ENCODE measurements at places on chromosomes 1 and 21. TPM values are rescaled to one million over a fixed set of nuclear protein-coding genes. Genes with fewer than 3 reads are reported as not detected.

The MROH9 gene
- not detected for polyA plus RNA-seq

The TACSTD2 gene
- polyA plus RNA-seq: 0.07 TPM

The KPNA6 gene
- polyA plus RNA-seq: 54.4 TPM

The CBS gene
- 41.1 TPM for polyA plus RNA-seq

The RNF11 gene
- 163 TPM for polyA plus RNA-seq

The IFI44L gene
- polyA plus RNA-seq: 1.1 TPM

The IGSF5 gene
- not detected for polyA plus RNA-seq

Data from AG04450 (cell line).